ENCODE measurements at places on chromosomes 3 and 15.

DNA sequence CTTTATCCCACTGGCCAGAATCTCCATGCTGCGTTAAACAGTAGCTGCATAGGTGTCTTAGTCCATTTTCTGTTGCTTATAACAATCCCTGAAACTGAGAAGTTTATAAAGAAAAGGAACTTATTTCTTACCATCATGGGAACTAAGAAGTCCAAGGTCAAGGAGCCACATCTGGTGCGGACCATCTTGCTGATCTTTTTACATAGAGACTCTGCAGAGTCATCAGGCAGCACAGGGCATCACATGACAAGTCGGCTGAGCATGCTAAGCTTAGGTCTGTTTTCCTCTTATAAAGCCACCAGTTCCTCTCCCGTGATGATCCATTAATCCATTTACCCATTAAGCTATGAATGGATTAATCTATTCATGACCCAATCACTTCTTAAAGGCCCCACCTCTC lies 22.4 kb upstream of the FAM174B start:
- DNase-seq: no peak

- no peak for DNase-seq
Measured at GRCh38 chr15:41981371-41982132, 9.2 kb upstream of the EHD4 start.

- no peak for DNase-seq
Measured at GRCh38 chr3:113291572-113291971, 80.2 kb downstream of the BOC start.

GRCh38 chr3:128432301-128432970 lies 34.3 kb downstream of the DNAJB8 start:
- DNase-seq: no peak

DNA sequence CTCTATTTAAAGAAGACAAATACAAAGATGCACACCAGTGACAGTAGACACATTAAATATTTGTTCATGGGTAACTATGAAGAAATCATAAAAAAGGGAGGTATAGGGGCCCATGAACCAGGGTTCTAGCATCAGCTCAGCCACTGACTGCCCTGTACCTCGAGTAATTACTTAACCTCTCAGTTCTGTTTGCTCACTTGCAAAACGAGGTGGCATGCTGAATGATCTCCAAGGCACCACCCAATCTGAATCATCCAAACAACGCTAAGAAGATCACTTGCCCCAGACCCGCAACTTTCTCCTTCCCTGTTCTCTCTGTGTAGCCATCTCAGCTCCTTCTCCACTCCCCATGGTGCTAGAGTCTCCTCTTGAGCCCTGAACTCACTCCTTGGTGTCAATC lies 374.7 kb downstream of the VPS13C start:
- no peak for DNase-seq

- no peak for DNase-seq
Measured at GRCh38 chr3:194736277-194736895, 50.7 kb downstream of the FAM43A start.

GRCh38 chr3:141783632-141784031 lies 20.4 kb downstream of the GRK7 start:
- DNase-seq: no peak

GRCh38 chr3:7543294-7543880 lies 682.5 kb downstream of the GRM7 start:
- no peak for DNase-seq

GRCh38 chr3:143351895-143352608 lies 232.5 kb downstream of the CHST2 start:
- no peak for DNase-seq

GRCh38 chr3:106862067-106862466 lies 515.2 kb upstream of the CCDC54 start:
- DNase-seq: no peak

GRCh38 chr3:16523778-16524177 lies 10.3 kb upstream of the RFTN1 start:
- DNase-seq: no peak

GRCh38 chr15:63669074-63669473 lies 71.9 kb downstream of the FBXL22 start:
- no peak for DNase-seq

DNA sequence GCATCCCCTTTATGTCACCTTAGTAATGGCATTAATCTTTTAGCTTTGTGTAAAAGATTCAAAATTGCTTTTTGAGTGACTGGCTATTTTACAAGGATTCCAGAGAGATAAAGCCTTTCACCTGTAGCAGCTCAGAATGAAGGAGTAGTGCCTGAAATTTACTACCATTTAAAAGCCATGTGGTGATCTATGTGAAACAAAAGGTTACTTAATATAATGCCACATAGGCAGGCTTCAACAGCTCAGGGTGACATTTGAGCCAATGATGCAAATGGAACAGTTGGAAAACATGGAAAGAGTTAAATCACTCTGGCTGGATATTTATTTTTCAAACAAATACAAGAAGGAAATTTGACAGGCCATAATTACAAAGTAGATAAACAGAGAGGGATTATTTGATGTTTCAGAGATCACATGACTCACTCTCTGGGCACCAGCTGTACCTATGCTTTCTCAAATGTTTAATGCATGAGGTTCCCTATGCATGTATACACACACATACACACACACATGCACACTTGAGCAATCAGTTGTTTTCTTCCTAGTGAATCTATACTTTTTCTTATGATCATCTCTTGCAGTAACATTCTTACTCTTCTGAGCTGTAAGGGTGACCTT lies 171.5 kb downstream of the ZMAT3 start:
- DNase-seq: no peak

DNA sequence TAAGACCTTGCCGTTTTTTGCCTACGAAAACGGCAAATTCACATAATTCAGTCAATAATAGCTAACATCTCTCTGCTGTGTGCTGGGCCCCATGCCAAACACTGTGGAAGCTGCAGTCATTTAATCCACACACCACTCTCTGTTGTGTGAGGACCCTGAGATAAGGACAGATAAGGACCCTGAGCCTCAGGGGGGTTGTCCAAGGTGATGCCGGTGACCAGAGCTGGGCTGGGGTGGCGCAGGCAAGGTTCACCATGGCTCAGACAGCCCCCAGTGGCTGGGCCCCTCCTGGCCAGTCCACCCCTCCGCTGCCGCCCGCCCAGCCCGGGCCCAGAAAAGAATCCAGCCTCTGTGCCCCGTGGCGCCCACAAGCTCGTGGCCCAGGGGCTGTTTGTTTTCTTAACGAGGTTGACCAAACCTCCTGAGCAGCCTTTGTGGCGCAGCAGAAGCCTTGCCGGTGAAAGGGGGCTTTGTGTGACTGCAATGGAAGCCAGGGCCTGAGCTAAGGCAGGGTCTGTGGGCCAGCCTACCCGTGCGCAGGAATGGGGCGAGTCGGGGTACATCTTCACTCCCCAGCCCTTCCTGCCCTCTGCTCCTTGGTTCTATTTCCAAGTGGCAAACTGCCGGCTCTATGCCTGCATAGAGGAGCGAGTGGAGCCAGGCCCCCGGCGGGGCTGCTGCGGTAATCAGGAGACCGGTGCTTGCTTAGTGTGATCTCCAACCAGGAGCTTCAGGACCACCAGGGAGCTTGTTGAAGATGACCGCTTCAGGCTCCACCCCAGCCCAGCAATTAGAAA lies 4.4 kb upstream of the SNX22 start:
- no peak for DNase-seq

Data from stimulated activated CD4-positive, alpha-beta T cell treated with anti-CD3 and anti-CD28 coated beads, Interleukin-2, amount 100 ng/mL, for 48 hours (primary cell).